ENCODE measurements at places on chromosomes 3 and 15. TPM values are rescaled to one million over a fixed set of nuclear protein-coding genes. Genes with fewer than 3 reads are reported as not detected.

- peaks cover 70% of the 10 kb centered on the region for H3K27me3 ChIP-seq
- no peak for DNase-seq
- H3K4me3 ChIP-seq, result no peak overlapping the region
- no peak overlapping the region for H3K27ac ChIP-seq
- H3K36me3 ChIP-seq, result no peaks in the 10 kb centered on the region
Measured at GRCh38 chr3:148789146-148789545, 38.5 kb upstream of the CPB1 start.

- no peaks in the 10 kb centered on the region for H3K27me3 ChIP-seq
- peaks cover 44% of the 10 kb centered on the region for H3K36me3 ChIP-seq
- peaks cover 32% of the 10 kb centered on the region for H3K4me1 ChIP-seq
Measured at GRCh38 chr3:69012800-69013252, 658 bp downstream of the EOGT start.

SNTN gene
- not detected for total RNA-seq

- no peaks in the 10 kb centered on the region for H3K4me1 ChIP-seq
- H3K27ac ChIP-seq, result no peak overlapping the region
- H3K4me3 ChIP-seq, result no peak overlapping the region
Measured at GRCh38 chr15:77107531-77108355, 36.8 kb upstream of the TSPAN3 start.

GRCh38 chr3:132343018-132343612 lies 25.9 kb downstream of the ACP3 start:
- peaks cover 19% of the 10 kb centered on the region for H3K4me1 ChIP-seq
- H3K27ac ChIP-seq, result no peak overlapping the region
- no peak overlapping the region for H3K4me3 ChIP-seq
- no peaks in the 10 kb centered on the region for H3K36me3 ChIP-seq
- DNase-seq, result peak; percentile 69

GRCh38 chr3:80771085-80771484 lies 990.4 kb downstream of the GBE1 start:
- DNase-seq, result no peak
- H3K36me3 ChIP-seq, result no peaks in the 10 kb centered on the region
- H3K4me3 ChIP-seq, result no peak overlapping the region
- no peak overlapping the region for H3K27ac ChIP-seq
- no peaks in the 10 kb centered on the region for H3K4me1 ChIP-seq

DNA sequence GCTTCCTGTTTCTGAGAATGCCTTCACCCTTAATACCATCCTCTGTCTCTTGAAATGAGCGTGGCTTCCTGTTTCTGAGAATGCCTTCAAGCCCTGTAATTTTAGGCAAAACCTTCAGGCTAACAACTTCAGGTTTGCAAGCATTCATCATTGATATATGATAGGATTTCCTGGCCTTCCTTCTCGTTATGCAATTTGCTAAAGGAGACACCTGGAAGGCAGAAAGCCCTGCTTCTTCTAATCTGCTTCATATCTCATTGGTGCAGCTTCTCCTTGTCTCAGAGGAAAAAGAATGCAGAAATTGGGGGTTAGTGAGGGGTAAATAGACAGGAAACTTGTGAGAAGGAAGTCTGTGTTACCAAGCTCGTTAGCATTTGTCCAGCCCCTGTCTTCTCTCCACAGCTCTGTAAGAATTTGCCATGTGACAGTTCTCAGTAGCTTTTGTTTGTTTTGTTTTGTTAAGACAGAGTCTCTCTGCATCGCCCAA lies 7.3 kb downstream of the ARL6IP5 start:
- H3K4me3 ChIP-seq, result no peak overlapping the region
- no peaks in the 10 kb centered on the region for H3K27me3 ChIP-seq
- H3K27ac ChIP-seq, result no peak overlapping the region
- DNase-seq, result no peak
- peaks cover 82% of the 10 kb centered on the region for H3K36me3 ChIP-seq
- H3K4me1 ChIP-seq, result peaks cover 36% of the 10 kb centered on the region

Data from MCF 10A (cell line).